ENCODE measurements at places on chromosomes 5 and 9.

DNA sequence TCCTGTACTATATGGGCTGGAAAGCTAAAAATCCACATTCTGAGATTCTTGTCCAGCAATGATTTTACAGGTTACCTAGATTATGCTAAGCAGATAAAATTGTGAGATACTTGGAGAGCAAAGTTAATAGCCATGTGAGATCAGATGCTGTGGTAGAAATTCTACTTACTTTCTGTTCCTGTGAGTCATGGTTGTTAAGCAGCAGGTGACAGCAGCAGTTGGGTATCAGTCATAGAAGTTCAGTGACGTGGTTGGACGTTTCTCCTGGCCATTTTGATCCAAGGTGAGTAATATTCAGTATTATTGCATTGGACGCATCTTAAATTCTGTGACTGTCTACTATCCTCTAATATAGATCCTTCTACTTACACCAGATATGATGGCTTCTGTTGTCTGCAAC lies 524.5 kb downstream of the TMEM38B start:
- H3K27me3 ChIP-seq, result no peaks in the 10 kb centered on the region
- no peaks in the 10 kb centered on the region for H3K4me1 ChIP-seq
- DNase-seq, result no peak
- H3K4me3 ChIP-seq, result no peak overlapping the region
- no peaks in the 10 kb centered on the region for H3K36me3 ChIP-seq

DNA sequence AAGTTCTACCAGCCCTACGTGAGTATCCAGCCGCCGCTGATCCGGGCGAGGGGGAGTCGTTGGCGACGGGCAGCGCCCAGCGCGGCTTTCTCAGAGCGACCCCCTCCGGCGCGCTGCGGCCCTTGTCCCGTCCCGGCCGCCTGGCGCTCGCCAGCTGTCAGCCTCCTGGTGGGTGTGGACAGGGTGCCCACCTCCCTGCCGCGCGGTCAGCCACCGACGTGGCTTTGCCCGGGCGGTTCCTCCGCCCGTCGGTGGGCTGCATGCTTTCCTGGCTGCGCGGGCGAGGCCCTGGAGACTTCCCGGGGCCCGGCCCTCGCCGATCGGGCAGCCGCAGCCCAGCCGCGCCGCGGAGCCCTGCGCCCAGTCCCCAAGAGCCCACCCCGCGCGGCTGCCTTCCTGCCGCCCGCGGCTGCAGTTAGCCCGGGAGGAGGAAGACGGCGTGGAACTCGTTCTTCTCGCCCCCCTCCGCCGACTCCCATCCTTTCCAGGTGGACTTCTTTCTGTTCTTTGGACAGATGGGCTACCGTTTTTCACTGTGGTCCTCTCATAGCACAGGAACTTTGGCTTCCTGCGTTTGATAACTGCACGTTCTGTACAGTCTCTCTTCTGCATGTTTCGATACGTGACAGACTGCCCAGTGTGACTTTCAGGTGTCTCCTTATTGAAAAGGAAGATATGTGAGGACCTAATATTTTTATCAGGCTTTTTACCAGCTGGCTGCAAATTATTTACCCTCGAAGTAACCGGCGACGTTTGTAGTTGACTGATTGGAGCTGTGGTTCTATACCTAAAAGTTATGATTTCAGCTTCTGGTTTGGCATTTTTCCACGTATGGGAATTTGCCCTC lies 577 bp downstream of the AP3S1 start:
- no peaks in the 10 kb centered on the region for H3K27me3 ChIP-seq
- no peaks in the 10 kb centered on the region for H3K36me3 ChIP-seq
- peak overlapping the region; percentile 73 for H3K4me3 ChIP-seq
- H3K4me1 ChIP-seq, result peaks cover 34% of the 10 kb centered on the region
- DNase-seq, result no peak

DNA sequence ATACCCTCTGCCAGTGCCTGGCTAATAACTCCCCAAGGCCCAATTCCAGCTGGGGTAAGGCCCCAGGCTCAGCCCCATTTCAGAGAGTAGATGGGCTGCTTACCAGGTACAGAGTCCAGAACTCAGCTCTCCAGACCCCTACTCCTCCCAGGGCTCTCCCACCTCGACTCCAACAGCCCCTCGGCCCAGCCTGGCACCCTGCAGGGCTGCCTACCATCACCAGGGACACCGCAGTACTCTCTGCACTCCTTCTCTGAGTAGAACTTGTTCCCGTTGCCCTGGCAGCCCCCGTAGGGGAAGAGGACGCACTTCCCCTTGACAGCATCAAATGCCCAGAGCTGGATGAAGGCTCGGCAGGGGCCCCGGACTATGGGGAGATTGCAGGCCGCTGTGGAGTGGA lies 17.4 kb downstream of the AMBP start:
- no peaks in the 10 kb centered on the region for H3K27me3 ChIP-seq
- H3K4me1 ChIP-seq, result no peaks in the 10 kb centered on the region
- no peak overlapping the region for H3K27ac ChIP-seq
- peaks cover 34% of the 10 kb centered on the region for H3K36me3 ChIP-seq
- no peak overlapping the region for H3K4me3 ChIP-seq
- DNase-seq, result no peak

DNA sequence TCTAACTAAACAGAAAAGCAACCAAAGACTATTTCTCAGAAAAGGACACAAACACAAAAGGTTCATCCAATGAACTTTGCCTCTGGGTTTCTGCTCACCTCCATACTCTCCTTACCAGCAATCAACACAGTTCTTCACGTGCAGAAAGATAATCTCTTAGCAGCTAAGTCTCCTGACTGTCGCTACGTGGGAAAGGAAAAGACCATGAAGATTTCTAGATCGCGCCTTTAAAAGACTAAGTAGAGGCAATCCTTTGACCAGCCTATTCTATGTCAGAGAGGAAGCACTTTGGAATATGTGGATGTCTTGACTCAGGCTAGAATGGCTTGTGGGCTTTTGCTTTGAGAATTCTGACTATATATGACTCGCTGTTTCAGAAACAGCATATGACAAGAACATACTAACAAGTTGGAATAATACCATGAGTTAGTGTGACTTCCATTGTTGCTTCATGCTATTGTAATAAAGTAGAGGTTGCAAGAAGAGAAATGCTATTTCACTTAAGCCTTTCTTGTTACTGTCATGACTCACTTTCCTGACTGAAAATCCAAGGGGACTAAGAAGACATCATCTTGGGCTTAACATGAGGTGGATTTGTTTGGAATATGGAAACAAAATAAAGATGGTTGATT lies 339.5 kb upstream of the RFX3 start:
- no peak overlapping the region for H3K4me3 ChIP-seq
- H3K4me1 ChIP-seq, result no peaks in the 10 kb centered on the region

DNA sequence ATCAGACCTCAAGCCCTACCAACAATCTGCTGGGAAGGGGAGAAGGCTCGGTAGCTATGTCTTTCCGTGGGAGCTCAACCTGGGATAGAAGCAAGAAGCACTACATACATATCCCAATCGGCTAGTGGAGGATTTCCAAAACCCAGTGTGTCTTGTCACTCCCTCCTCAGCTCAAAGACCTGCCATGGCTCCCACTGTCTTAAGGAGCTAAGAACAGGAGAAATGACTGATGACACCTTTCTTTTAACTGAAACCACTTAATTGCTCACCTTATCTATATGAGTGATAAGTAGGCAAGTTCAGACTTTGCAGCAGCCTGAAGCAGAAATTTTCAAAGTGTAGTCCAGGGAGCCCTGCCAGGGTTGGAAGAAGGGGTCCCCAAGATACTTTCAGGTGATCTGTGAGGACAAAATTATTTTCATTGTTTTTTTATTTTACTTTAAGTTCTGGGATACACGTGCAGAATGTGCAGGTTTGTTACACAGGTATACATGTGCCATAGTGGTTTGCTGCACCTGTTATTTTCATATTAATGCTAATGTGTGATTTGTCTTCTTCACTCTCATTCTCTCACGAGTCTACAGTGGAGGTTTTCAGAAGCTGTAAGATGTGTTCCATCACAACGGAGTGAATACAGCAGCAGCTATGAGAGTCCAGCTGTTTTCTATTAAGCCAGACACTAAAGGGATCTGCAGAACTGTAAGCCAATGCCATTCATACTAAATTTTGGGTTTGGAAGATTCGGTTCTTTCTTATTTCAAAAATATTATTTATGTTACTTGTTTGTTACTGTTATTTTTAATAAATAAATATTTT lies 41.4 kb downstream of the PAX5 start:
- no peaks in the 10 kb centered on the region for H3K27me3 ChIP-seq
- no peak for DNase-seq
- H3K27ac ChIP-seq, result no peak overlapping the region

GRCh38 chr5:132557478-132558172 lies 848 bp downstream of the RAD50 start:
- H3K27me3 ChIP-seq, result no peaks in the 10 kb centered on the region
- H3K4me1 ChIP-seq, result no peaks in the 10 kb centered on the region
- no peak for DNase-seq
- H3K36me3 ChIP-seq, result peaks cover 17% of the 10 kb centered on the region
- peak overlapping the region; percentile 76 for H3K4me3 ChIP-seq

DNA sequence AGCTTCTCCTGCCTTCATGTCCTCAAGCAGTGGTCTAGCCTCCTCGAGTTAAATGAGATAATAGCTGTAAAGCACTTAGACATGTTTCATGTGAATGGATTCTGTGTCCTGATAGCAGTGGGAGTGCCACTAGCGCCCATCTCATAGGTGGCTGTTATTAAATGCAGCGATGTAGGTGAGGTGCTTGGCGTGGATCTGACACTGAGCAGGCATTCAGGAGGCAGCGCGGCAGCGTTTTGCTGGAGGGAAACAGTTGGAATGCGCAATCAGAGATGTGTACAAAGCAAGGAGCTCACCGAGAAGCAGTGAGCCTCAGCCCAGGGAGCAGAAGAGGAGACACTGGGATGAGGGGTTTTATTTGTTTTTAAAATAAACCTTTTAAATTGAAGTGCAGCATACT lies 106.6 kb downstream of the RGS3 start:
- no peak for DNase-seq
- no peak overlapping the region for H3K4me3 ChIP-seq
- H3K36me3 ChIP-seq, result no peaks in the 10 kb centered on the region
- no peak overlapping the region for H3K27ac ChIP-seq

DNA sequence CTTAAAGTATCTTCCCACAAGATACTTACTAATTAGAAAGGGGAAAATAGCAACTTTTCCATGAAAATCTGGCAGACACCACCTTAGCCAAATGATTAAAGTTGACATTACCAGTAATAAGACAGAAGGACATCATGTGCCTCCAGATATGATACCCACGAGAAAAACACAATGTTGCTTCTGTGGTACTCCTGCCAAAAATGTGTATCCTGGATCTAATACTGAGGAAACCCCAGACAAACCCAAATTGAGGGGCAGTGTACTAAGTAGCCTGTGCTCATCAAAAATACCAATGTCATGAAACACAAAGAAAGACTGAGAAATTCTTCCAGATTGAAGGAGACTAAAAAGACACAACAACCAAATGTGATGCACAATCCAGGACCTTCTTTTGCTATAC lies 85.3 kb downstream of the TTLL11 start:
- no peaks in the 10 kb centered on the region for H3K36me3 ChIP-seq
- no peak for DNase-seq
- H3K27me3 ChIP-seq, result no peaks in the 10 kb centered on the region
- H3K27ac ChIP-seq, result no peak overlapping the region

GRCh38 chr9:104927912-104928740 lies at the start of gene ABCA1:
TSS of gene ABCA1 (minus strand) at chr9:104928155. CDS start at chr9:104903679, 24,476 bp downstream.
- H3K36me3 ChIP-seq, result no peaks in the 10 kb centered on the region
- no peaks in the 10 kb centered on the region for H3K27me3 ChIP-seq
- H3K4me3 ChIP-seq, result peak within 1 kb of the TSS; percentile 81
- DNase-seq, result peak; percentile 91

- no peaks in the 10 kb centered on the region for H3K27me3 ChIP-seq
- peak overlapping the region; percentile 36 for H3K27ac ChIP-seq
- DNase-seq, result no peak
- H3K36me3 ChIP-seq, result no peaks in the 10 kb centered on the region
- no peak overlapping the region for H3K4me3 ChIP-seq
Measured at GRCh38 chr5:34699155-34700077, 43.3 kb downstream of the RAI14 start.

DNA sequence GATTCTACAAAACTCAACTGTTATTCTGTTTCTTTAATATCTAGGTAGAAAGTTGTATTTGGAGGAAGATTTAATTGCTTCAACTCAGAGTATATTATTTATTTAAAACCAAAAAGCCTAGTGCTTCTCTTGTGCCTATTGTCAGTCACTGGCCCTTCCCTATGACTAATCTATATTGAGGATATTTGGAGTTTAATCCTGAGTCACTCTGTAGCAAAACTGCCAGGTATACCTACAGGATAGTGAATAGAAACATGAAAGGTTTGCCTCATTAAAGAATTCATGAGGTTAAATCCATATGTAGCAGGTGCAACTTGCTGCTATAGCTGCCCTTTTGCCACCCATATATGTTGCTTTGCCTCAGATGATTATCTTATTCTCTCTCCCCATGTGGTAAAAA lies 15.1 kb downstream of the PLK2 start:
- H3K36me3 ChIP-seq, result no peaks in the 10 kb centered on the region
- H3K4me1 ChIP-seq, result no peaks in the 10 kb centered on the region
- H3K4me3 ChIP-seq, result no peak overlapping the region

- no peak for DNase-seq
- H3K36me3 ChIP-seq, result no peaks in the 10 kb centered on the region
- H3K27me3 ChIP-seq, result no peaks in the 10 kb centered on the region
Measured at GRCh38 chr9:85405566-85405950, 336.2 kb downstream of the AGTPBP1 start.

DNA sequence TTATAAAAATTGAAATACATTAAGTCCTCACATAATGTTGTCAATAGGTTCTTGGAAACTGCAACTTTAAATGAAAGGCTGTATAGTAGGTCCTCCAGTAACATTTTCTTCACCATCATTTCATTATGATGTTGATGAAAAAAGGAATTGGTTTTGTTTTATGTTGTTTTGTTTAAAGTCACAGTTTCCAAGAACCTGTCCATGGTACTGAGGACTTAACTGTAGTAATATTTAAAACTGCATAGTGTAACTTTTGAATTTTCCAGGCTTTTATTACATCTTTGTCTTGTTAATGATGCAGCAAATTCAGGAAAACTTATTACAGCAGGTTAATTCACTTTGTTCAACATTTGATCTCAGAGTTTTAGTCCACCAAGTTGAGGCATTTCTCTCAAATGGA lies 11.6 kb downstream of the SECISBP2 start:
- H3K27ac ChIP-seq, result no peak overlapping the region
- no peak overlapping the region for H3K4me3 ChIP-seq
- no peak for DNase-seq
- H3K4me1 ChIP-seq, result peaks cover 5% of the 10 kb centered on the region

DNA sequence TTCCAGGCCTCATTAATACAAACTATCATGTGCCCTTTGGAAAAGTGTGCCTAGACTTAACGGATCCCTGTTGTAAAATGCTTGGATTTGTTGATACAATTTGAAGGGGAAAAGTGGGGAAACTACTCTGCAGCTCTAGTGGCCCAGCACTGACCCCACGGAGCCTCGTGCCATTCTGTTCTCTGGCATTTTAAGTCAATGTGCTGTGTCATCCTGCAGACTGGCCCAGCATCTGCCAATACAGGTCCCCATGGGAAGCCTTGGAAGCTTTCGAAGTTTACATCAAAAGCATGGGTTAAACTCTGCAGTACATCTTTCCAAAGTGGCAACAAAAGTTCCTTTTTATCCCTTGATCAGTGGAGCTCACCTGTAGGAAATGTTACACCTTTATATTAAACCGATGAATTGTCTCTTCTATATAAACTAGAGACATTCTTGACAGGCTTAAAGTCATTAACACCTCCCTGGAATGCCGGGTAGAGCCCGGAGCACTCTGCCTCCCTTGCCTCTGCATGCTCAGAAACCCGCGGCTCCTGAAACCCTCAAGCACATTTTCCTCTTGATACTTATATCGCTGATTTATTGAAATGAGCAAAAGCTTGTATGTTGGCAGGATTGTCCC lies 596.0 kb upstream of the ADAMTS16 start:
- no peak for DNase-seq
- no peaks in the 10 kb centered on the region for H3K36me3 ChIP-seq
- no peak overlapping the region for H3K27ac ChIP-seq

GRCh38 chr5:153888781-153889180 lies 149.9 kb downstream of the FAM114A2 start:
- no peaks in the 10 kb centered on the region for H3K27me3 ChIP-seq
- H3K36me3 ChIP-seq, result no peaks in the 10 kb centered on the region
- no peak overlapping the region for H3K4me3 ChIP-seq
- H3K27ac ChIP-seq, result no peak overlapping the region
